NCI-H526 (cell line): ENCODE measurements at places on chromosomes 6 and 20.

DNA sequence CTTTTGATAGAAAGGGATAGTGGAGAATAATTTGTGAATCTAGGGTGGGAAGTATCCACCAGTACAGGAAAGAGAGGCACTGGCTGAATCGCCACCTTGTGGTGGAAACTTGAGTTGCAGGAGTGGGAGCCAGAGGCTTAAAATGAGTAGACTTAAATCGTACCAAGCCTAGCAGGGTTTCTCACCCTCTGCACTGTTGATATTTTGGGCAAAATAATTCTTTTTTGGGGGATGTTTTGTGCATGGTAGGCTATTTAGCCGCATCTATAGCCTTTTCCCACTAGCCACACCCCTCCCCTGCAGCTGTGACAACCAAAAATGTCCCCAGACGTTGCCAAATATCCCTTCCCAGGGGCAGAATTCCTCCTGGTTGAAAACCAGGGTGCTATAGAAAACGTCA is 119.1 kb downstream of the DHX35 start:
- DNase-seq = peak; percentile 36

DNA sequence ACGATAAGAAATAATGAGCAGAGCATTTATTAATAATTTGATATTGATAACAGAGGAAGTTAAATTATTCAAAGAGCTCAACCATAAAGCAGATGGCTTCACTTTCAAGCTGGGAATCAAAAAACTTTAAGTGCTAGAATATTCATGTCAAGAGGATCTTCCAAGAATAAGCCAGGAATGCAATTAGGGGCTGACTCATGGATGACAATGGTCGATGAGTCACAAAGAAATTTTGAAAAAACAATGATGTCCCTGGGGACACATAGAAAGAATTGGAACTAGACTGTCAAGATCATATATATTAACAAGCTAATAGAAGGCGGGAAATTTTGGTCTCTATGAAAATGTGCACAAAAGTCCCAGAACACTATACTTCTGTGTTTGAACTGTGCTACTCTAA is 304.1 kb downstream of the LAMA2 start:
- DNase-seq = no peak

DNA sequence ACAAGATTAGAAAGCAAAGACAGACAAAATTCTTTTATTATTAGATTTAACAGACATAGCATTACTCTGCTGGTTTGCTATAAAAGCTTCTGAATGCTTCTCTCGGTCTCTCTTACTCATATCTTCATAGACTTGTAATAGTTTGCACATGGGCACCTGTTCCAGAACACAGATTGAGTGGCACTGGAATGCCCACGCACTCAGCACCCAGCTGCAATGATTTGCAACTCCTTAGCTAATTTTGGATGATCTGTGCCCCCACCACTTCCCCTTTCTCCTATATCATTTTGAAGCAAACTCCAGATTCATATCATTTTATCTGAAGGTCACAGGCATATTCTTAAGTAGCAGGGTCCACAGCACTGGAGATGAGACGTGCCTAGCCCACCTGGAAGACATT is 148.8 kb downstream of the CFAP61 start:
- DNase-seq = no peak

DNA sequence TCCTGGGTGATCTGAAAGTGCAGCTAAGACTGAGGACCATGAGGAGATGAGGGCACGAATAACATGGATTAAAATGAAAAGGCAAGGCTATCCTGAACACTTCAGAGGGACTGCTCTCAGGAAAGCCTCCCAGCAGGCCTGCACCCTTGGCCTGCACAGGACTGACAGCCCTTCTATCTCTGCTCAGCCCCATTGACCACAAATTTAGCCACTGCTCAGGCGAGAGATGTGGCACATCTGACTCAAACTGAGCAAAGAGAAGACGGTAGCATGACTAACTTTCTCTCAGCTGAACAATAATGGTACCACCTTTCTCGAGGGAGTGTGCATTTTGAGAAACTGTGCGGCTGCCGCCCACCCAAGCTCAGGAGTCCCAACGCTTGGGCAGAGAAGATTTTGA is 257.5 kb downstream of the ADGB start:
- no peak for DNase-seq

GRCh38 chr6:156652231-156652750 is 124.9 kb upstream of the ARID1B start:
- no peak for DNase-seq

GRCh38 chr6:74991573-74992332 is 214.1 kb downstream of the COL12A1 start:
- DNase-seq = no peak

DNA sequence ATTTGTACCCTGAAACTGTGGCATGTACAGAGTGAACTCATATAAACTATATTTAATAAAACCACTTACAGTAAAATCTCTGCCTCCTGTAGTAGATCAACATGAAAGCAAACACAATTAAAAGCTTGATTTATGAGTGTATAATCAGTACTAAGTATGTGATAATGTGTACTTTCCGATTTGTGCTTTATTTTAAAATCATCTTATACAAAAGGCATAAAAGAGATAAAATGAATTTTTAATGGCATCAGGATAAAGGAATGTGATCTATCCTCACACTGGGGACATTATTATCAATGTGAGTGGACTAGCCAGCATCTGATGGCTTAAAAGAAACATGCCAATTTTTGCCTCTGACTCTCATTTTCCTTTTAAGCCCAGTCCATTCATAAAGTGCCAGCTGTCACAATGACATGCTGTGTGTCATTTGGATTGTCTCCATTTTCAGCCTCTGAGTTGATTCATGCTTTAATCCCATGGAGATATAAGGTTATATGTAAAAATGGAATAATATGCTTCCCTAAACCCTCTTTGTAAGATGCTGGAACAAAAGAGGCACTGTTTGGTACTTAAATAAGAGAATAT is 831.6 kb upstream of the EYS start:
- DNase-seq = no peak

DNA sequence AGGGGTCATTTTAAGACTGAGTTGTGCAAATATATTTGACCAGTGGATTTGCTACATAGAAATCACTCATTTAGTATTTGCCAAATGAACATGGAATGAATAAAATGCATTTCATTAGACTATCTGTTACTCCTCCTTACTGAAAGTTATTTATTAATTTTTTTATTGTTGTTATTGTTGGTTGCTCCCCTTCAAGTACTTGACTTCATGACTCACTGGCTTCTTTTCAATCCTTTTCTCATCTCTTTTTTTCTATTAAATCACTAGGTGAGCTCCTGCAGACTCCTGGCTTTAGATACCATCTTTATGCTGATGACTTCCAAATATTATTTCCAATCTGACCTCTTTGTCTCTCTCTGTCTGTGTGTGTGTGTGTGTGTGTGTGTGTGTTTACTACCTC is 192.2 kb upstream of the FAM83B start:
- DNase-seq = no peak

DNA sequence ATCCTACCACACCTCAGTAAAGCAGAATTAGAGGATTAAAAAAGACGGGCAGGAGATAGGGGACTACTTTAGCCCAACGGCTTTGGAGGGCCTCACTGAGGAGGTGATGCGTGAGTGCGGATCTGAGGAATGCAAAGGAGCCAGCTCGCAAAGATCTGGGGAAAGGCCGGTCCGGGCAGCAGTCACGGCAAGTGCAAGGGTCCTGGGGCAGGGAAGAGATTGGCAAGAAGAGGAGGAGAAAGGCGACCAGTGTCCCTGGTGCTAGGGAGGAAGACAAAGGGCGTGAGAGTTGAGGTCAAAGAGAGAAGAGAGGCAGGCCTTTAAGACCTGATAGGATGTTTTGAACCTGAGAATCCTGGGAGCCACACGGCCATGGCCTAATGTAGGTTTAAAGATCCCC is 86.8 kb downstream of the KCNB1 start:
- DNase-seq = no peak

DNA sequence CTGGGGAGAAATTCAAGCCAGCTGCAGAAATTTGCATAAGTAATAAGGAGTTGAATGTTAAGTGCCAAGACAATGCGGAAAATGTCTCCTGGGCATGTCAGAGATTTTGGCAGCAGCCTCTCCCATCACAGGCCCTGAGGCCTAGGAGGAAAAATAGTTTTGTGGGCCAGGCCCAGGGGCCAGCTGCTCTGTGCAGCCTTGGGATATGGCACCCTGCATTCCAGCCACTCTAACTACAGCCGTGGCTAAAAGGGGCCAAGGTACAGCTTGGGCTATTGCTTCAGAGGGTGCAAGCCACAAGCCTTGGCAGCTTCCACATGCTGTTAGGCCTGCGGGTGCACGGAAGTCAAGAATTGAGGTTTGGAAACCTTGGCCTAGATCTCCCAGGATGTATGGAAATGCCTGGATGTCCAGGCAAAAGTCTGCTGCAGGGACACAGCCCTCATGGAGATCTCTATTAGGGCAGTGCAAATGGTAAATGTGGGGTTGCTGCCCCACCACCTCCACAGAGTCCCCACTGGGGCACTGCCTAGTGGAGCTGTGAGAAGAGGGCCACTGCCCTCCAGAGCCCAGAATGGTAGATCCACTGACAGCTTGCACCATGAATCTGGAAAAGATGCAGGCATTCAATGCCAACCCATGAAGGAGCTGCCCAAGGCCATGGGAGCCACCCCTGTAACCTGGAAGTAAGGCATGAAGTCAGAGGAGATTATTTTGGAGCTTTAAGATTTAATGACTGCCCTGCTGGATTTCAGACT is 126.5 kb downstream of the DTNBP1 start:
- no peak for DNase-seq

DNA sequence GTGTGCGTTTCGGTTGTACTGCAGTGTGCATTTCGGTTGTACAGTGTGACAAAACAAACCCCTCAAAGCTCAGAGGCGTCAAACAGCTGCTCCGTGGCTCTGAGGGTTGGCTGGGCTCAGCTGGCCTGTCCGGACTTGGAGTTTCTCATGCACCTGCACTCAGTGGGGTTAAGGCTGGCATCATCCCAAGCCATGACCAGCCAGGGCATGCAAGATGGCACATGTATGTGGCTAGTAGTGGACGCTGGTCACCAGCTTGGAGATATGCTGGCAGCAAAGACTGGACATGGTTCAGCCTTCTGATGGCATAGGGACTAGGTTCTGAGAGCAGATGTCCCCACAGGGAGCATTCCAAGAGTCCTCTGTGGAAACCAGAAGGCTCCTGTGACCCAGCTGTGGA is 187.2 kb downstream of the CDH4 start:
- no peak for DNase-seq

GRCh38 chr6:169723200-169723909 is 945 bp downstream of the PHF10 start:
- peak; percentile 67 for DNase-seq

DNA sequence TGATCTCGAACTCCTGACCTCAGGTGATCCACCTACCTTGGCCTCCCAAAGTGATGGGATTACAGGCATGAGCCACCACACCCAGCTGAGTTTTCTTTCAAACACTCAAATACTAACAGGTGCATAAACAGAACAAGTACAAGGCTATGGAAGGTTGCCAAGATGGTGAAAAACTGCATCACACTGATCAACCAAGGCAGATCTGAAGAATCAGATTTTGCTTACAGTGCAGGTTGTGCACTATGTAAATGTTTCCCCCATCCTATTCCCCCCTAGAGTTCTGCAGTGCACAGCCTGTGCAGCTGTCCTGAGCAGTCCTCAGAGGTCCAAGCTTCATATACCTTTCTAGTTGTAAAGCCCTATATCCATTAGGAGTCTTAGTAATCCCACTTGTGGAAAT is 73.0 kb downstream of the GFRA4 start:
- no peak for DNase-seq

GRCh38 chr6:135066397-135066796 is 11.8 kb upstream of the HBS1L start:
- no peak for DNase-seq

- peak; percentile 33 for DNase-seq
Observed at GRCh38 chr6:3794092-3794491, 42.6 kb upstream of the PXDC1 start.

DNA sequence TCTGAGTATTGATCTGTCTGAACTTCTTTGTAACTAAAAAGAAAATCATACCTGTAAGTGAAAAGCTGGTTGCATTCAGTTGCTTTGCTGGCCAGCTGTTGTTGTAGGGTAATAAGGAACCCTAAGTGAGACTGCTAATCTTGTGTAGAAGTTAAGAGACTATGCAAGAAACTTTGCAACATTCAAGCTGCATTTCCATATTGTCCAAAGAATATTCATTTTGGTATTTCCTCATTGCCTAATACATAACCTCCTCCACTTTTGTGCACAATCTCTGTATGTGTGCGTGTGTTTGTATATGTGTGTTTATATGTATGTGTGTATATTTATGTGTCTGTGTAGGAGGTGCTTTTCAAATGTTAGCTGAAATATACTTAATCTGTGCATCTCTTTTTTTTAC is 414.9 kb downstream of the CDKAL1 start:
- DNase-seq = no peak

DNA sequence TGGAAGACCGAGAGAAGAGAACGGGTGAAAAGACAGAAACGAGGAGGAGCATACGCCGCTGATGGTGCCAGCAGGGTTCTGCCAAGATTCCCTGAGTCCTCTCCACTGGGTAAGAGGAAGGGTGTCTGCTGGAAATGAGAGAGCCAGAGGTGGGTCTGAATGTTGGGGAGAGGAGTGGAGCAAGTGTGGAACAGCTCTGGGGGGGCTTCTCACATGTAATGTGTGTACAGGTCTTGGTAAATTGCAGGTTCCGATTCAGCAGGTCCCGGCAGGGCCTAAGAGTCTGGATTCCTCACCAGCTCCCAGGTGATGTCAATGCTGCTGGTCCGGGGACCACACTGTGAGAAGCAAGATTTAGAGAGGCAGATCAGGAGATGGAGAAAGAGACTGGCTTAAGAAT is 1.5 kb upstream of the EBF4 start:
- no peak for DNase-seq

GRCh38 chr6:48073976-48074767 is 36.8 kb downstream of the PTCHD4 start:
- no peak for DNase-seq

DNA sequence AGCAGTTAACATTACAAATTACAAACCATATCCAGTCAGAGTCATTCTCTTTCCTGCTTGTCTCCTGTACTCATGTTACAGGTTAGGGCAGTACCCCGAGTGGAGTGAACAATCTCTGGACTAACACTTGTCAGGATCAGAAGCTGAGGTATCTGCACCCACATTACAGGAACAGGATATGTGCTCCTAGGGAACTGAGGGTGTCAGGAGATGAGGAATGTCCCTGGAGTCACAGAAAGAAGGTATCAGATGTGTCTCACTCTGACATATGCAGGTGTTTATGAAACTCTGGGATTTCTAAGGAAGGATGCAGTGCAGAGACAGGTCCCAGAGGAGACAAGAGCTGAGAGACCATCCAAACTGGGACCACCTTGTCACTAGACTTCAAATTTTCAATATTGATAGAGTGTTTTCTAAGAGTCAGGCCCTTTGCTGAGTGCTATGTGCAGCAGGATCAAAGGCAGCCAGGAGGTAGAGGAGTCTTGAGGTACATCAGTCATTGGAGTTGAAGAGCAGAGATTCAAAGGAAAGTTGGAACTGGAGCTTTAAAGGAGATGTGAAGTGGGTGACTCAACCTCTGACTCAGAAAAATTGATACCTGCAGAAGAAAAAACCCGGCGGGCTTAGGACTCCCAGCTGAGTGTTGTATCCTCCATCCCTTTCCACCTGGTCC is 12.6 kb downstream of the HLA-DPB1 start:
- DNase-seq = no peak

GRCh38 chr6:34587325-34587724 is 31.2 kb upstream of the SPDEF start:
- DNase-seq = no peak
